ENCODE measurements at places on chromosomes 3 and 15.

DNA sequence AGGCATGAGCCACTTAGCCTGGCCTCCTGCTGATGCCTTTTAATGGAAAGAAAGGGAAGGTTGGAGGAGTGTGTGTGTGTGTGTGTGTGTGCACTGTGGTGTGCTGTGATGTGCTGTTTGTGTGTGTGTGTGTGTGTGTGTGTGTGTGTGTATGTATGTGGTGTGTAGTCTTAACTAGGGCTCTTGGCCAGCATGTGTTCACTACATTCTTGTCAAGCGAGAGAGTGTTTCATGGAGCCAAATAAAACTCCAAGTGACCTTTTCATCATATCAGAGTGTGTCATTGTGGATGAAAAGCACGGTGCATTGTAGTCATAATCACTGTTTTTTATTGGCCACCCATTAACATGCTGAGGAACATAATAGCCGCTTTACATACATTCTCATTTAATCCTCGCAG is 30.8 kb upstream of the BHLHE40 start:
- no peak for DNase-seq

DNA sequence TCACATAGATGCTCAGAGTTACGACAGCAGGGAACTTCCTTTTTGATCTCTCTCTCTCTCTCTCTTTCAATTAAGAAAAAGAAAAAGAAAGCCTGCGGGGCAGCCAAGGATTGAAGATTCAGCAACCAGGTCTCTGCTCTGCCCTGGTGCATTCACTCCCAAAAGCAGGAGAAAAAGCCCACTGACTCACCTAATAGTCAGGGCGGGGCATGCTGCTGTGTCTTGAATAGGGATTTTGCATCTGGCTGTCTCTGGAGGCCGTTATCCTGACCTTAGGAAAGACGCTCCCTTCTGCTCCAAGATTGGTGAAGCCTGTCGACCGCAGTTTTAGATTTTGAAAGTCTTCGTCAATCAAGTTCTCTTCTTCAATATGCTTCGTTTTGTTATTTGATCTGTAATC is 20.8 kb upstream of the ITGB5 start:
- no peak for DNase-seq

DNA sequence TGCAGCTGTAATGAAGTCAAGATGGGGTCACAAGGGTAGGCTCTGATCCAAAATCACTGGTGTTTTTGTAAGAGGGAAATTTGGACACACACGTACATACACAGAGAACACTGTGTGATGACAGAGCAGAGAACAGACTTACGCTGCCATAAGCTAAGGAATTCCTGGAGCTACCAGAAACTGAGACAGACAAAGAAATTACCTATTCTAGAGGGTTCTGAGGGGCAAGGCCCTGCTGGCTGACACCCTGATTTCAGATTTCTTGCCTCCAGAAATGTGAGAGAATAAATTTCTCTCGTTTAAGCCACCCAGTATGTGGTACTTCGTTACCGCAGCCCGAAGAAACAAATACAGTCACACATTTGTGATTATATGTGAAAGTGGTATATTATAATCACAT is 24.8 kb downstream of the CBLB start:
- DNase-seq, result no peak

DNA sequence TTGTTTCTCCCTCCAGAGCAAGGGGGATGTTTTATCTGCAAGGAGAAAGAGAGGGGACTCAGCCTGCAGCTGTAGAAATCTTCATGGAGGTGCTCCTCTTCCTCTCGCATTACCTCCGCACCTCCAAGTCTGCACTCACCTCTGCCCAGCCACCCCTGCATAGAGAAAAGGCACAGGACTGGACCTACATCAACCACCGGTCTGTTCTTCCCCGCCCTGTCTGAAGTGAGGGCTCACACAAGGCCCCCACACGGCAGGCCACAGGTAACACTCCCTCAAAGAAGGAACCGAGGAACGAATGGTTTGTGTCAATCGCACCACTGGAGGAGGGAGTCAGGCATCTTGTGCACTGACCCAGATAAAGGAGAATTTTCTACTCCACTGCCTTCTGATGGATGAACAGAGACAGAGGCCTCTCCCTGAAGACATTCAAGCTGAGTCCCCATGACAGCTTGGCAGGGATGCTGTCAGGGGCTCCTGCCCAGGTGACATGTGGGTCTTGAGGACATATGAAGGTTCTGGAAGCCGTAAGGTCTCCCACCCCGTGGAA is 260.3 kb downstream of the XXYLT1 start:
- no peak for DNase-seq

GRCh38 chr3:100189444-100189964 is 71.3 kb upstream of the TBC1D23 start:
- DNase-seq, result no peak

Data from activated CD8-positive, alpha-beta T cell treated with anti-CD3 and anti-CD28 coated beads for 36 hours (primary cell).